DMS 273 treated with DMSO at 0.1 percent for 48 hours (cell line): ENCODE measurements at places on chromosomes 16 and 17.

GRCh38 chr16:17389384-17389783 lies 81.4 kb downstream of the XYLT1 start:
- DNase-seq, result no peak

GRCh38 chr17:69943058-69943457 lies 132.0 kb upstream of the KCNJ16 start:
- no peak for DNase-seq

DNA sequence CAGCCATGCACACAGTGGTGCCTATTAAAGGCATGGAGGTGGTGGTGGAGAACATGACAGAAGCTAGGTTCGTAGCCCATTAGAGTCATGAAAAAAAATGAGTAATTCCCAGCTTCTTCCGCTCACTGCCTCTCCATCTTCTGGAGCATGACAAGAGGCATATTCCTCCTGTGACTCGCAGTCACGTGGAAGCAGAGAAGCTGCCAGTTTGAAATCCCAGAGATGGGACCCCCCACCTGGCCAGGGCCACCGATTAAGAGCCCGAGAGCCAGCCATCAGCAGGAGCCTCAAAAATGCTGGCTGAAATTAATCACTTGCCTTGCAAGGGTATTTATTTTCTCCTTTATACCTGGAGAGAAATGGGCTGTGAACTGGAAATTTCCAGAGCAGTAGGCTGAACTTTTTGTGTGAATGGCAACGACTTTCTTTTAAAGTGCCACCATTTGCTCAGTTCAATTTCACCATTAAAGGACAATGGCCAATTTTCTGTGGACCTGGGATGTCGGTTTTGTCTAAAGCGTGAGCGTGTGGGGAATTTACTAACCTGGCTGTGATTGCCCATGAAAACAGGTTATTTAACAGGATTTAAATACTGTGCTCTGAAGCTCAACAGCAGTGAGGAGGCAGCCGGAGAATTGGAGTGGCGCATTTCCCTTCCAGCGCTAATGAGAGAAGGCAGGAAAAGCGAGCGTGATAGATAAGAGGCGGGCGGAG lies 189.7 kb upstream of the SDK2 start:
- no peak for DNase-seq

- no peak for DNase-seq
These were observed at the start of gene ABCC1 for GRCh38 chr16:15949210-15950160. Gene ABCC1 (plus strand): TSS chr16:15949616. CDS start chr16:15949752, 136 bp downstream.

- no peak for DNase-seq
These were observed 9.2 kb upstream of the ABR start for GRCh38 chr17:1188812-1189504.

DNA sequence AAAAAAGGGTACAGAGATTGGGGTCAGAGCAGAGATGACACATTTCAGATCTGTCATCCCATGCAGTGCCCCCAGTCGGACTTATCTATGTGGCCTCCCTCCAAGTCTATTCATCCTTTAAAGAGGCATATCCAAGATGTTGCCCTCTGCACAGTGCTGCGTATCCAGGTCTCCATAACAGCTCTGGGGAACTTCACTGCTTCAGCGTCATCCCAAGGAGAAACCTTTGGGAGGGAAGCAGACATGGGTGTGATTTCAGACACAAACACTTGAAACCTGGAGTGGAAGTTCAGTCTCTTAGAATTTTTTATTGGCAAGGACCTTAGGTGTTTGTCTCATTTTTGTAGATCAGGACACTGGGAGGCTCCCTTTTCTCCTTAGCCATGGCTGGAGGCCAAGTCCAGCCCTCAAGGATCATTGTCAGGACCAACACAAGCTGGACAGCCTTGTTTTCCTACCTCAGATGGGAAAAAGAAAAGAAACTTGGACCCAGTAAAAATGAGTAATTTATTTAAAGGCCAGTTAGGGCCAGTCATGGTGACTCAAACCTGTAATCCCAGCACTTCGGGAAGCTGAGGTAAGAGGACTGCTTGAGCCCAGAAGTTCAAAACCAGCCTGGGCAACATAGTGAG lies 23.9 kb upstream of the NLK start:
- DNase-seq, result no peak

GRCh38 chr16:35215287-35215686 lies 1755.9 kb downstream of the TP53TG3F start:
- no peak for DNase-seq

- DNase-seq, result peak; percentile 85
These were observed 147.2 kb downstream of the RBFOX3 start for GRCh38 chr17:79463421-79464317.

DNA sequence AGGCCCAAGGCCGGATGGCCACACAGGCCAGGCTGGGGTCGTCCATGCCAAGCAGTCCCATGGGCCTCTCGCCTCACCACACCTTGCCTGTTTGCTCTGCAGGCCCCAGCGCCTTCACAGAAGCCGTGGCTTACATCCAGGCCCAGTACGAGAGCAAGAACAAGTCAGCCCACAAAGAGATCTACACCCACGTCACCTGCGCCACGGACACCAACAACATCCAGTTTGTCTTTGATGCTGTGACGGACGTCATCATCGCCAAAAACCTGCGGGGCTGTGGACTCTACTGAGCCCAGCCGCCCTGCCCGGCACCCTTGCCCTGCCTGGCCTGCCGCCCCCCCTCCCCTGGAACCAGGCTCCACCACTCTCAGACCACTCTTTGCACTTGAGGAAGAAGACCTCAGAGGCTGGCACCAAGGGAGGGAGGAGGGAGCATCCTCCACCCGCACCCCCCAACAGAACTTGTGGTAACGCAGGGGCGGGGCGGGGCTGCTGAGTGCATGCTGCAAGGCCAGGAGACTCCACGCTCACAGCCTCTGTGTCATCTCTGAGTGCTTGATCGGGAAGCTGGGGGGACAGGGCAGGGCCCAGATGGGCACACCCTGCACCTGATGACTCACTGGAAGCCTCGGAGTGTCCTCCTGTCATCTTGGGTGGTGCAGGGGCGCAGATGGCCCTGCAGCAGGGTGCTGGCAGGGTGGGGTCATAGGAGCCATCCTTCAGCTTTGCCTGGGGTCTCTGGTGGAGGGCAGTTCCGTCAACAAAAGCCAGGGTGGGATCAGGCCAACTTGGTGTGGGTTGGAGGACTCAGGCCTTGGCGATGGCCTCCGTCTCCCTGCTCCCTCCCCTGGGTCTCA lies 81.5 kb downstream of the AMFR start:
- DNase-seq, result no peak
